Activated T-cell treated with anti-CD3 and anti-CD28 coated beads, Interleukin-2, amount 50 U/mL, for 4 hours (primary cell): ENCODE measurements at places on chromosomes 2 and 18.

DNA sequence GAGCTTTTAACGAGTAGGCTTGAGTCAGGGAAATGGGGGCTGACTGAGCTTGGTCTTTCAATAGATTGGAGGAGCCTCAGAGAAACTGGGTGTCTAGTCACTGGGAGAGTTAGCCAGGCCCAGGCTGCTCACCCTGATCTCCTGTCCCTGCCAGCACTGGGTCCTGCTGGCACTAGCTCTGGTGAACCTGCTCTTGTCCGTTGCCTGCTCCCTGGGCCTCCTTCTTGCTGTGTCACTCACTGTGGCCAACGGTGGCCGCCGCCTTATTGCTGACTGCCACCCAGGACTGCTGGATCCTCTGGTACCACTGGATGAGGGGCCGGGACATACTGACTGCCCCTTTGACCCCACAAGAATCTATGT is 720 bp downstream of the KRTCAP3 start:
- no peak for DNase-seq

GRCh38 chr18:25239151-25239550 is 112.8 kb downstream of the ZNF521 start:
- no peak for DNase-seq

- no peak for DNase-seq
Measured at GRCh38 chr2:95231723-95232122, 24.4 kb downstream of the ZNF892 start.

GRCh38 chr2:160096409-160096808 is 34.0 kb upstream of the PLA2R1 start:
- DNase-seq, result no peak

GRCh38 chr2:111982822-111983221 is 72.2 kb upstream of the TMEM87B start:
- no peak for DNase-seq

DNA sequence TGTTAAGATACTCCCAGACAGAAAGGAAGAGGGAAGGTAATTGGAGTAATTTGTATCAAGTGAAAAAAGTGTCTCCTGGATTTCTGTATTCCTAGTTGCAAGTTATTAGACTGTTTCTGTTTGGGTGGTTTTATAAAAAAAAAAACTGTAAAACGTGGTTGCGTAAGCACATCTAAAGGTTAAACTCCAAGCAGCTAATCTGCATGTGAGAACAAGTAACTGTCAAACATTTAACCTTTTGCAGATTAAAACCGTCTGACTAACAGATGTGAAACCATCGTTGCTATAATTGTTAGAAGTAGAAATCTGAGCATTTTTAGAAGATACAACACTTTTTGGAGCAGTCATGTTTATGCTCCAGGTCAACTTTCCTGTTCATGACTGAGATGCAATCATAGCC is 72.3 kb downstream of the AFF3 start:
- DNase-seq, result no peak

- DNase-seq, result peak; percentile 55
Measured at GRCh38 chr2:29115797-29116781, 874 bp downstream of the CLIP4 start.

DNA sequence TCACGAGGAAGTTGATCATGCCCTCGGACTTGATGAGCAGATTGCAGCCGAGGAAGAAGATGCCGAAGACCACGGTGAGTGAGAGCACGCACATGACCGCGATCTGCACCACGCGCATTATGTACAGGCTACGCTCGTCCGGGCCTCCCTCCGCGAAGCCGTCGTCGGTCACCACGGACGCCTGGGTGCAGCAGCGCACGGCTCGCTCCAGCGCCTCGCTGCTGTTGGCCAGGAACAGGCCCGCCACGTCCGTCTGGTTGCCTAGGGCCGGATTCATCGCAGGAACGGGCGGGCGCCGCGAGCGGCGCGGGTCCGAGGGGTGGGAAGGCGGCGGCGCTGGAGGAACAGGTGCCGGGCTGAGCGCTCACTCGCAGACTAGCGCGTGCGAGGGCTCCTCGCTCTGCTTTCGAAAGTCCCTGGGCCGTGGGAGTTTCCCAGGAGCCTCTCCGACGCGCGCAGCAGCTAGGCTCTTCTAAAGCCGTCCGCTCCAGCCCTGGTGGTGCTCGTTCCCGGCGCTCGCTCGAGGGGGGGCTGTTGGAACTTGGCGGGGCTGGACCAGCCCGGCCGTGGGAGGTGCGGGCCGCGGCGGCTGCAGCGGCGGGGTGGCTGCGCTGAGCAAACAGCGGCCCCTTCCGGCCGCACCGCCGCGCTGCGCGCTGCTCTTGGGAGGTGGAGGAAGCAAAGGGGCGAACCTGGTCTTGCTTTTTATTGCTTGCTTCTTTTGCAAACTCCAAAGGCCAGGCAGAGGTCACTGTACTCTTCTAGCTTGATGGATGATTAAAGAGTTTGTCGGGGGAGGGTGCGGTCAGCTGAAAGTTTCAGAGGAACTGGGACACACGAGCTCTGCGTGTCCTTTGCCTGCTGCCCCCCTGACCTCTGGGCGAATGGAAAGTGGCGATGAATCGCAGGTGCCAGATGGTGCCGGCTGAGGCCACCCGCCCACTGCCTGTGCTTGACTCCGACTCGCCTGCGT is at the start of gene RPRM:
Gene RPRM (minus strand): TSS at position 474 of the 973 bp plus-strand sequence. CDS start 197 bp downstream, at position 277.
- DNase-seq, result peak; percentile 20

GRCh38 chr2:100200985-100201384 is 58.6 kb upstream of the AFF3 start:
- DNase-seq, result no peak

- DNase-seq, result no peak
Measured at GRCh38 chr2:201796478-201796865, 9.9 kb upstream of the CDK15 start.

DNA sequence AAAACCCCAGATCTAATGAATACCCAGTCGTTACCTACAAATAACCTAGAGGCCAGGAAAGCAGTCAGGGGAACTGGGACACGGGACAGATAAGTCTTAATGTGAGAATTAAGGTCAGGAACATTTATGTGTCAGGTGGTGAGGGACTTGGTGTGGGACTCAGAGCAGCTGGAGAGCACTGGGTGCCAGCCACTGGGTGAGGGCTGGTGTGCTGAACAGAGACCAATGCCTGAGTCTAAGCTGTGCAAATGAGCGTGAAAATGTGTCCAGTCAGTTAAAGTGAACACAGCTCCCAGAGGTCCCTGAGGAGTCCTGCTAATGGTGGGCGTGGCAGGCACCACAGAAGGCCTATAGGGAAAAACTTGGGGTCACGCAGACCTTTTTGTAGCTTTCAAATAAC is 225.9 kb downstream of the C1D start:
- no peak for DNase-seq

DNA sequence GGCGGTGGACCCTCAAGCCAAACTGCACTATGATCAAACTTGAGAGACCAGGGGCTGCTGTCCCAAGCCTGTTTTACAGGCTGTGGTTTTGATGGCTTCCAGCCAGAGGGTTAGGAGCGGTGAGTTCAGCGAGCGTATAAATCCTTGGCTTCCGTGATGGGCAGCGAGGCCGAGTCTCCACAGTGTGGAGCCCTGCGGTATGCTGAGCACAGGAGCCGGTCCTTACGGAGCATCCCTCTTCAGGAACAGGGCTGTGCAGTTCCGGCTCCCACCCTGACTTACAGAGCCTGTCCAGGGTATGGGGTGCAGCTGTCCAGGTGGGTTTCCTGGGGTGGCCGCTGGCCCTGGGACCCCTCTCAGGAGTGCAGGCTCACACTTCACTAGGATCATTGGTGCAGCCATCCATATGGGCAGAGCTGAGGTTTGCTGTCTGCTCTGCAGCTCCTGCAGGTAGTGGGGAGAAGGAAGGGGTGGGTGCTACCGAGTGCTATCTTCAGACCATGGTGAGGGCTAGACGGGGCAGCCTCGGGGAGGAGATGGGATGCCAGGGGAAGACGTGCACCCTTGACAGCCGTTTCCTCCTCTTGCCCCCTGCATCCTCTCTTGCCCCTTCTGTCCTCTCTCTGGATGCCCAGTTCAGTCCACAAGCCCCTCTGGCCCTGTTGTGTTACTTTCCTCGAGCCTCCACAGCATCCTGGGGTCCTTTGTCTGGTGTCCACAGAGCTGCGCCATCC is 104.3 kb downstream of the FAM210A start:
- DNase-seq, result no peak
